ENCODE measurements at places on chromosomes 2 and 18. TPM values are rescaled to one million over a fixed set of nuclear protein-coding genes. Genes with fewer than 3 reads are reported as not detected.
A peak's percentile ranks its signal among the peaks of the same experiment; 100 is the strongest.

- H3K27ac ChIP-seq: no peak overlapping the region
- peak; percentile 52 for DNase-seq
- no peaks in the 10 kb centered on the region for H3K27me3 ChIP-seq
- H3K4me1 ChIP-seq: peaks cover 45% of the 10 kb centered on the region
- peaks cover 5% of the 10 kb centered on the region for H3K36me3 ChIP-seq
These were observed 5.5 kb downstream of the NHEJ1 start for GRCh38 chr2:219155054-219155644.

GRCh38 chr2:23545396-23545795 is 160.4 kb downstream of the KLHL29 start:
- peak; percentile 34 for DNase-seq
- H3K27ac ChIP-seq: peak overlapping the region; percentile 80
- no peak overlapping the region for H3K4me3 ChIP-seq
- H3K27me3 ChIP-seq: peaks cover 2% of the 10 kb centered on the region

DNA sequence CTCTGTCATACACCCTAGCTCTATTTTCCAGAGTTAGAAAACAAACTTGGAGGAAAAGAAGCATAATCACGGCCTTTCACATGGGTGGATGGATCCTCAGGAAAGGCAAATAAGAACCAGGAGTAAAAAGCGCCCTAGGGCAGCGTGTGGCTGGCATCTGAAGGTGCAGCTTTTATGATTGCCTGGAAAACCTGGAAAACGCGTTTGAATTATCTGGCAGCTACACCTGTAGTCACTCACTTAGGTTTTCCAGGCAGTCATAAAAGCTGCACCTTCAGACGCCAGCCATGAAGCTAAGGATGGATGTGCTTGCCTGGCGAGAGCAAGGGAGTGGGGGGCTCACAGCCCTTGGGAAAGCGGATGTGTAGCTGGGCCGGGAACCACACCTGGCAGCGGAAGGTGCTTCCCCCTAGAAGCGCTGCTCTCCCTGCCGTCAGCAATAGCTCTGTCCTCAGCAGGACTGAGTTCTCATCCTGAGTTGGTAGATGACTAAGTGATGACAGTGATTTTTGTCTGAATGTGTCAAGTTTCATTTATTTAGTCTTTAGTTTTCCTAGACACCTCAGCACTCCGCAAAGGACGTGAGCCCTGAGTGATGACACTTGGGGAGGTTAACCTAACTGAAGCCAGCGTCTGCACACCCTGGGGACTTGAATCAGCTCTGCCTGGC is 82.0 kb downstream of the DCDC2C start:
- no peaks in the 10 kb centered on the region for H3K27me3 ChIP-seq
- no peak for DNase-seq
- H3K36me3 ChIP-seq: no peaks in the 10 kb centered on the region

GRCh38 chr2:181573140-181573736 is 83.7 kb downstream of the CERKL start:
- H3K27ac ChIP-seq: no peak overlapping the region
- H3K4me1 ChIP-seq: no peaks in the 10 kb centered on the region
- peaks cover 4% of the 10 kb centered on the region for H3K27me3 ChIP-seq
- no peaks in the 10 kb centered on the region for H3K36me3 ChIP-seq
- peak; percentile 44 for DNase-seq

- no peak overlapping the region for H3K27ac ChIP-seq
- no peak for DNase-seq
- H3K36me3 ChIP-seq: no peaks in the 10 kb centered on the region
- H3K4me3 ChIP-seq: peak overlapping the region; percentile 67
- H3K4me1 ChIP-seq: peaks cover 5% of the 10 kb centered on the region
- H3K27me3 ChIP-seq: peaks cover 41% of the 10 kb centered on the region
These were observed 53.8 kb upstream of the TUBA3E start for GRCh38 chr2:130251873-130252620.

DNA sequence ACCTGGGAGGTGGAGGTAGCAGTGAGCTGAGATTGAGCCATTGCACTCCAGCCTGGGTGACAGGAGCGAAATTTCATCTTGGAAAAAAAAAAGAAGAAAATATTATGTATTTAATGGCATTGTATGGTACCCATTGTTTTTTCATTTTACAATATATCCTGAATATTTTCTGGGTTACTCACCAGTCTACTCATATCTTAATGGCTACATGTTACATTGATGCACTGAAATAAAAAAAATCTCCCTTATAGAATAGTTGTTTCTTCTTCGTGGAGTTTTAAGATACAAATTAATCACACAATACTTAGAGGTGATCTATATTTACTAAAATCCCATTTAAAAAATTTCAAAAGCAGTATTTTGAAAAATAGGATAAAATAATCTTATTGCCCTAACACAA is 66.3 kb upstream of the XPO1 start:
- H3K27me3 ChIP-seq: no peaks in the 10 kb centered on the region
- no peak overlapping the region for H3K27ac ChIP-seq
- DNase-seq: no peak
- no peak overlapping the region for H3K4me3 ChIP-seq
- no peaks in the 10 kb centered on the region for H3K36me3 ChIP-seq

- no peaks in the 10 kb centered on the region for H3K36me3 ChIP-seq
- no peak overlapping the region for H3K4me3 ChIP-seq
- DNase-seq: no peak
- H3K27me3 ChIP-seq: no peaks in the 10 kb centered on the region
- peaks cover 22% of the 10 kb centered on the region for H3K4me1 ChIP-seq
- H3K27ac ChIP-seq: no peak overlapping the region
These were observed 25.2 kb downstream of the IFIH1 start for GRCh38 chr2:162293122-162293786.

GRCh38 chr2:207993151-207993763 is 32.1 kb downstream of the PLEKHM3 start:
- no peaks in the 10 kb centered on the region for H3K36me3 ChIP-seq
- peak overlapping the region; percentile 39 for H3K27ac ChIP-seq
- no peaks in the 10 kb centered on the region for H3K27me3 ChIP-seq

DNA sequence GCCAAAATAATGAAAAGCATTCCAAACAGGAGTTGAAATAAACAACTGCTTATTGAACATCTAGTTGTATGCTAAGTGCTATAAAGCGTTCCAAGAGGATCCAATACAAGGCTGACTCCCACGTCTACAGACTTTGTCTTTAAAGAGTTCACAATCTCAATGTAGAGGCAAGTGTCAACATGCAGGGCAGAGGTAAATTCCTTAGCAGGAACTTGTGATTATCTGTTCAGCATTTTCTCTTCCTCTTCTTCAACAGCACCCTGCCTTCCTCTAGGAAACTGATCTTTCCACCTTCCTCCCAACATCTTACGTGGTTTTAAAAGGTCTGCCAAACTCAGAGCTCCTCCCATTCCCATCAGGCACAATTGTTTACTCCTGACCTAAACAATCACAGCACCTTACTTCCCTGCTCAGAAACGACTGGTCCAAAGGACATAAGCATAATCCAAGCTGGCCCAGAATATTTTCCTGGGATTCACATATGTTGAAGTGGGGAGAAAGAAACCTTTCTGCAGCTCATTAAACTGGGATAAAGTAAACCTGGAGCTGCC is 83.9 kb downstream of the ITSN2 start:
- no peak for DNase-seq
- no peak overlapping the region for H3K4me3 ChIP-seq
- H3K4me1 ChIP-seq: no peaks in the 10 kb centered on the region
- no peaks in the 10 kb centered on the region for H3K27me3 ChIP-seq
- no peak overlapping the region for H3K27ac ChIP-seq
- H3K36me3 ChIP-seq: no peaks in the 10 kb centered on the region

DNA sequence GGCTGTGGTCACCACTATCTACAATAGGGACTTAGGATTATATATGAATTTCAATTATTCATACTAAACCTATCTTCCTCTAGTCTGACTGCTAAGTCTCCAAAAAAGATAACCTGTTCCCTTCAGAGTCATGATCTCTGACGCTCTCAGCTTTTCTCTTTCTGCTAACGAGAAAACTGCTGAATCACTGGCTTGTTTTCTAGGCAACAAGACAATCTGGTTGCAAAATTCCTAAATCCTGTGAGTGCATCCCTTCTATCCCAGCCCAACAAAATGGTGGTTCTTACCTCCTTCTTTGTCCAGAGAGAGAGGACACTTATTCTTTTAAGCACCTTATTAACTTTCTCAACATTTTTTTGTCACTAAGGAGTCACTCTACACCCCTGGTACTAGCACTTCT is 312.3 kb upstream of the PKDCC start:
- H3K4me1 ChIP-seq: peaks cover 34% of the 10 kb centered on the region
- no peak overlapping the region for H3K4me3 ChIP-seq
- no peaks in the 10 kb centered on the region for H3K36me3 ChIP-seq
- peak overlapping the region; percentile 64 for H3K27ac ChIP-seq

DNA sequence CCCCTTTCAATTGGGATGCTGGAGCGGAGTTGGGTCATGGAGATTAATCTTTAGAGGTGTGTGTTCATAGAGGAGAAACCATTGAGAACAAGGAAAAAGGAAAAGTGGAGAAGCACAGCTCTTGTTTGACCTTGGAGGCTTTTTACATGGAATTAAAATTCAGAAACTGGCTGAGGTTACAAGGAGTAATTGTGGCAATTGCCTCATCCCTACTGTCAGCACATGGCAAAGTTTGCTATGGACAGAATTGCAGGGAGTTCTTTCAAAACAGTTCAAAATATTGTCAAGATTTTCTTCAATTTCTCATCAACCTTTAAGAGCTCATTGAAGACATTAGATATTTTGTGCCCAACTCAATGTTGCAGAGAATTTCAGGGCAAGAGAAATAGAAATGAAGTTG is 232.7 kb downstream of the SLC8A1 start:
- peaks cover 58% of the 10 kb centered on the region for H3K4me1 ChIP-seq
- no peak overlapping the region for H3K4me3 ChIP-seq
- H3K36me3 ChIP-seq: peaks cover 52% of the 10 kb centered on the region
- no peaks in the 10 kb centered on the region for H3K27me3 ChIP-seq

GRCh38 chr2:70270323-70270722 is 12.4 kb downstream of the PCYOX1 start:
- H3K36me3 ChIP-seq: peaks cover 26% of the 10 kb centered on the region
- no peaks in the 10 kb centered on the region for H3K4me1 ChIP-seq
- no peaks in the 10 kb centered on the region for H3K27me3 ChIP-seq
- no peak overlapping the region for H3K4me3 ChIP-seq

- no peaks in the 10 kb centered on the region for H3K27me3 ChIP-seq
- H3K36me3 ChIP-seq: no peaks in the 10 kb centered on the region
- H3K27ac ChIP-seq: no peak overlapping the region
- H3K4me3 ChIP-seq: no peak overlapping the region
- DNase-seq: no peak
These were observed 326.3 kb downstream of the GBX2 start for GRCh38 chr2:235841863-235842262.

- H3K36me3 ChIP-seq: peaks cover 16% of the 10 kb centered on the region
- no peak overlapping the region for H3K27ac ChIP-seq
- no peak for DNase-seq
- peaks cover 8% of the 10 kb centered on the region for H3K4me1 ChIP-seq
- H3K27me3 ChIP-seq: no peaks in the 10 kb centered on the region
These were observed 524.8 kb upstream of the DSEL start for GRCh38 chr18:68041327-68041726.

GRCh38 chr2:116511426-116511825 is 1303.1 kb upstream of the DDX18 start:
- H3K36me3 ChIP-seq: no peaks in the 10 kb centered on the region
- H3K4me3 ChIP-seq: no peak overlapping the region
- DNase-seq: no peak
- no peaks in the 10 kb centered on the region for H3K27me3 ChIP-seq

DNA sequence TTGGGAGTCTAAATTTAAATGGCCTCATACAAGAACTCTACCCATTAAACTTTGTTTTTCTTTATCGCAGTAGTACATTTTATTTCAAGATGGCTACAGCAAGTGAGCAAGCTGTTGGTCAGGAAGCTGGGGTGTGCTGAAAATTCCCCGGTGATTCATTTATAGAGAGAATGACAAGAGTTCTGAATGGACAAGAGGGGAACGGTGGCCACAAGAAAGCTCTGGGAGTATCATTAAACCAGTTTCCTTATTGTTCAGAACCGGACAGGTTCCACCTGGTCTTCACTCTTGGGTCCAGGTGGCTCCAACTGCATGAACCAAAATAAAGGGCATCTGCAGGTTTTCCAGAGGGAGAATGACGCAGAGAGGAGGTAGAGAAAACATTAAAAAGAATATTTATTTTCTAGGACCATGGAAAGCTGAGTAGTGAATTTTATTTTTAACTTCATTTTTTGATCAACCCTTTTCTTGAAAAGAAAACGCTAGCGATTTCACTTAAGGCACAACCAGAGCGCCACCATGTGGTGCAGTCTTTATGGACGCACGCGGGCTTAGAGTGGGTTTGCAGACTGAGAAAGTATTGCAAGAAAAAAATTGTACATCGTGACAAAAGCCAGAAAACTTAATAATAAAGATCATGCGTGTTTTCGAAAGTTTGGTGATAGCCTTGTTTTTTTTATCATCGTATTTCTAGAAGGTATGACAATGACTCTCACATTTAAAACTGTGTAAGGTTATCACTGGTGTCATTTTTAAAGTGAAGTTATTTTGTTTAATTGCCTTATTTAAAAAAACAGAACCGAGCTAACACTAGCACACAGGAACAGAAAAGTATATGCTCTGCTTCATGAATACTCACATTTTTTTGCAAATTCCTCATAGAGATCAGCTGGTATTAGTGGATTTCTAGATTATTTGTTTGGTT is 97.9 kb upstream of the NOL4 start:
- no peaks in the 10 kb centered on the region for H3K27me3 ChIP-seq
- no peak overlapping the region for H3K27ac ChIP-seq
- no peak for DNase-seq
- H3K36me3 ChIP-seq: no peaks in the 10 kb centered on the region

DNA sequence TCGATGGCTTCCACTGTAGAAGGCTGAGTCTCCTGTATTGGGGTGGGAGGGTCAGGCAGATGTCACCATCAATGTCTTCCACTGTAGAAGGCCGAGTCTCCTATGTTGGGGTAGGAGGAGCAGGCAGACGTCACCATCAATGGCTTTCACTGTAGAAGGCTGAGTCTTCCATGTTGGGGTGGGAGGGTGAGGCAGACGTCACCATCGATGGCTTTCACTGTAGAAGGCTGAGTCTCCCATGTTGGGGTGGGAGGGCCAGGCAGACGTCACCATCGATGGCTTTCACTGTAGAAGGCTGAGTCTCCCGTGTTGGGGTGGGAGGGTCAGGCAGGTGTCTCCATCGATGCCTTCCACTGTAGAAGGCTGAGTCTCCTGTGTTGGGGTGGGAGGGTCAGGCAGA is 117.5 kb upstream of the TPO start:
- H3K4me3 ChIP-seq: no peak overlapping the region
- no peak for DNase-seq
- no peaks in the 10 kb centered on the region for H3K36me3 ChIP-seq
- no peak overlapping the region for H3K27ac ChIP-seq

DPYSL5 gene
- total RNA-seq: not detected

TCF23 gene
- total RNA-seq: not detected

EHBP1 gene
- 71.6 TPM for total RNA-seq

TTL gene
- 44.9 TPM for total RNA-seq

LIMS4 gene
- total RNA-seq: 2.8 TPM

PSD4 gene
- total RNA-seq: 0.92 TPM

LAMA3 gene
- 0.60 TPM for total RNA-seq

NCKAP5 gene
- total RNA-seq: 3.8 TPM

TIGD1 gene
- 3.1 TPM for total RNA-seq

ATIC gene
- 137 TPM for total RNA-seq

PLB1 gene
- total RNA-seq: 0.63 TPM

LYG2 gene
- total RNA-seq: not detected

AMER3 gene
- total RNA-seq: not detected

Data from HFFc6 (cell line).